Suprapubic skin (tissue), 4 donors: ENCODE measurements at places on chromosomes 13 and 19.

- DNase-seq: no peak
Observed at GRCh38 chr13:22569811-22570210, 611.0 kb upstream of the SGCG start.

GRCh38 chr19:4577020-4577782 lies 17.7 kb upstream of the SEMA6B start:
- no peak for DNase-seq

- DNase-seq: no peak
Observed at GRCh38 chr19:13633109-13633508, 126.8 kb upstream of the CACNA1A start.

DNA sequence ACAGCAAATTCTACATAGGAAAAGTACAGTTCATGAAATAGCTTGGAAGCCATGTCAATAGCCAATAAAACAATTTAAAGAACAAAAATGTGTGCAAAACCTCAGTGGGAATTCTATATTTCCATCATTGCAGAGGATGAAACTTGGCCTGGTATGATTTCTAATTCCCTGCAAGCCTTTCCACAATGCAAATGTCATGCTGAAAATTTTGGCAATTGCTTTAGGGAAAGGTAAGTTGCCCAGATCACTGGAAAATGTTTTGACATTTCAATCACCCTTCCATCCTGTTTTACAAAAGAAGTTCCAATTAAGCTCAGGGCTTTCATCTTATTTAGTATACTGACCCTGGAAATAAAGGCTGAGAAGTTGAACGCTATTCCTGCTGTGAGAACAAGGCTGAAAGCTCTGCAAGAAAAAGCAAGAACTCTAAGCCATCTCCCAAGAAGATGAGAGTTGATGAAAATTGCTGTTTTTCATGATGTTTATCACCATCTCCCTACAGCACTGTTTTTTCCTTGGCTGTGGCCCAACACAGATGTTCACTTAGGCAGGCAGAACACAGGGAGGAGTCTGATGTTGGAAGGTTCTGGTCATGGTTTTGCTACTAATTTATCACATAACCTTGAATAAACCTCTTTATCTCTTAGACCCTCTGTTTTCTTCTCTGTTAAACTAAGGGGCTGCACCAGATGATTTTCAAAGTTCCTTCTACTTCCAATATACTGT lies 263.7 kb downstream of the KCTD12 start:
- DNase-seq: no peak
